ENCODE measurements at places on chromosomes 1 and 21. TPM values are rescaled to one million over a fixed set of nuclear protein-coding genes. Genes with fewer than 3 reads are reported as not detected.

The PRAMEF4 gene
- total RNA-seq, result not detected

The CR1 gene
- total RNA-seq, result not detected

The ARHGEF16 gene
- total RNA-seq, result 5.1 TPM

The FAM151A gene
- not detected for total RNA-seq

The ELAPOR1 gene
- total RNA-seq, result 0.49 TPM

The RNF186 gene
- not detected for total RNA-seq

The UBASH3A gene
- 0.34 TPM for total RNA-seq

The PAFAH2 gene
- total RNA-seq, result 7.3 TPM

The PDZK1IP1 gene
- total RNA-seq, result 7.9 TPM

The SLC44A5 gene
- total RNA-seq, result 0.07 TPM

The HES5 gene
- not detected for total RNA-seq

The SYT14 gene
- 0.05 TPM for total RNA-seq

The MNDA gene
- total RNA-seq, result not detected

The EXTL1 gene
- not detected for total RNA-seq

The SLC1A7 gene
- not detected for total RNA-seq

The DNAJC11 gene
- 38.2 TPM for total RNA-seq

The IGSF9 gene
- total RNA-seq, result 0.29 TPM

The HAO2 gene
- total RNA-seq, result not detected

The RYR2 gene
- total RNA-seq, result 0.10 TPM

The TMEM240 gene
- 0.44 TPM for total RNA-seq

The DMBX1 gene
- total RNA-seq, result 1.1 TPM

The HTR6 gene
- 0.17 TPM for total RNA-seq

The SERPINC1 gene
- total RNA-seq, result not detected

The S100A8 gene
- not detected for total RNA-seq

The PER3 gene
- 0.83 TPM for total RNA-seq

The TDRD10 gene
- total RNA-seq, result not detected

The ZNF683 gene
- total RNA-seq, result not detected

The LEMD1 gene
- total RNA-seq, result not detected

The TGFB2 gene
- 33.7 TPM for total RNA-seq

The AGMAT gene
- 8.6 TPM for total RNA-seq

The OR2T33 gene
- total RNA-seq, result not detected

The FAM131C gene
- total RNA-seq, result 15.5 TPM

The GTF2B gene
- total RNA-seq, result 29.7 TPM

The RNF19B gene
- total RNA-seq, result 25.0 TPM

The MX2 gene
- total RNA-seq, result 0.08 TPM

The OR2M3 gene
- total RNA-seq, result not detected

The FAM110D gene
- total RNA-seq, result 0.03 TPM

The OR2T11 gene
- not detected for total RNA-seq

The GOLT1A gene
- total RNA-seq, result 5.5 TPM

The CCDC17 gene
- 0.45 TPM for total RNA-seq

The FCER1G gene
- total RNA-seq, result not detected

The TMCO4 gene
- total RNA-seq, result 7.0 TPM

The OR14C36 gene
- total RNA-seq, result not detected

The EXTL2 gene
- total RNA-seq, result 8.6 TPM

The TNFRSF8 gene
- 0.08 TPM for total RNA-seq

The EPHB2 gene
- 47.0 TPM for total RNA-seq

The TBX19 gene
- total RNA-seq, result 0.86 TPM

The PFKFB2 gene
- 7.3 TPM for total RNA-seq

The TEKT2 gene
- not detected for total RNA-seq
